ENCODE measurements at places on chromosomes 12 and 14.

DNA sequence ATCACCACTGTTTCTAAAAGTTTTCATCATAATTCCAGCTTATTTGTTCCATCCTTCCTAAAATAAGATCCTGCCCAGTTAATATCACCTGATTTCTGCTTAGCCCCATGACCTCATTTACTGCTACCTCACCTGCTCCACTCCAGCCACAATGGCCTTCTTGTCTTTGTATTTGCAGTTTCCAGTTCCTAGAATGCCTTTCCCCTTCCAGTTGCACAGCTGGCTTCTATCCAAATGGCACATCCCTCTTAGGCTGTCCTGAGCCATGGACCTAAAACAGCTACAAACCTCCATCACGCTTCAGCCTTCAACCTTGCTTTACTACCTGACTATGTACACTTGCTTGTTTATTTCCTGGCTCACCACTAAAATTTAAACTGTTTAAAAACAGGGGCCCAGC, 6.5 kb upstream of the LGMN start:
- DNase-seq = no peak

DNA sequence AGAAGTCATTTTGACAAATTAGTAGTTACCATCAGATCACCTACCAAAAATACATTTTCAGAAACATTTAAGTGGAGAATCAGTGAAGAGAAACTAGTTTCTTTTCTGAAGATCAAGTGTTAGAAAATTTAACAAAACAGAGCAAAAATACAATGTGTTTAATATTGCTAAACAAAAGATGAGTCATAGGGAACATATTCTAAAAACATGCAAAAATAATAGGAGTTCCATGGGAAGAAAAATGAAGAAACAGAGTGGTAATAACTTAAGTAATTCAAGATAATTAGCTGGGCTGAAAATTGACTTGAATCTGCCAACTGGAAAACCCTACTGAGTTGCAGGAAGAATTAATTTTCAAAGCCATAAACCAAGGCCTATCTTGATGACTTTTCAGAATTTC, 111.5 kb upstream of the KITLG start:
- no peak for DNase-seq

- peak; percentile 92 for DNase-seq
Observed at GRCh38 chr14:104972301-104973134, 5.7 kb downstream of the AHNAK2 start.

DNA sequence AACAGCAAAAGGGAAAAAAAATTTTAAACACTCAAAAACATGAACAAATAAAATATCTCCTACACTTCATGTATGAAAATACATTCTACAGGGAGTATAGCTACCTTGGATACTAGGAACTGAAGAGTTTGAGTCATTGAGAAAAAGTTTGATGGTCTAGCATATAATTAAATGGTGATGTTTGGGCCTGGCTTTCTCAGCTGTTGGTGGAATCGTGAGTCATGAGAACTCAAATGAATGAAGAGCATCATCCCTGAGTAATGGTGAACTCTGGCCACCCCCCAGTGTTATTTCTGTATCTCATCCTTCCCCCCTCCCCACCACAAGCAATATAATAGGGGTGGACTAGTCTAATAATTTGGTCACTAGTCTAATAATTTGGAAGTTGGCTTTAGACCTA, 6.7 kb upstream of the SLC6A15 start:
- no peak for DNase-seq

DNA sequence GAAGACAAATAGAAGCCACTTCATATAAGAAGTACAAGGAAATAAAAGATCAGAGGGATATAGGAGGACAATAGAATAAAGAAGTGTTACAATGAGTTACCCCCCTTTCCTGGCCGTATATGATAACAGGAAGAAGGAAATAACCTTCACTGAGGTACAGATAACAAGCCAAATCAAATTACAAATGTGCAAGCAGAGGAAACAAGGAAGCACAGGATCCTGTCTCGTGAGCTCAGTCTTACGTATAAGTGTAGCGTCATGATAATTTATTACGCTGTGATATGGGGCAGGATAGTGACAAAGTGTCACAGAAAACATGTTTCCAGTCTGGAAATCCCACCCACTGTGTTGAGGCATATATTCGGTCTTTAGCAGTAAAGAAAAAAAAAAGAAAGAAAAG, 26.5 kb downstream of the CRACR2A start:
- no peak for DNase-seq

- DNase-seq = peak; percentile 42
Observed at GRCh38 chr14:95679998-95680735, 6.1 kb upstream of the TCL1B start.

GRCh38 chr12:75488553-75488952, 8.0 kb downstream of the GLIPR1 start:
- DNase-seq = peak; percentile 44

- no peak for DNase-seq
Observed at GRCh38 chr14:68041876-68042354, 222.3 kb downstream of the RAD51B start.

- no peak for DNase-seq
Observed at GRCh38 chr12:117042862-117043261, 56.4 kb downstream of the TESC start.

GRCh38 chr12:47981496-47982260, 18.3 kb downstream of the TMEM106C start:
- DNase-seq = no peak

- DNase-seq = no peak
Observed at GRCh38 chr12:98701166-98701565, 56.1 kb downstream of the APAF1 start.

DNA sequence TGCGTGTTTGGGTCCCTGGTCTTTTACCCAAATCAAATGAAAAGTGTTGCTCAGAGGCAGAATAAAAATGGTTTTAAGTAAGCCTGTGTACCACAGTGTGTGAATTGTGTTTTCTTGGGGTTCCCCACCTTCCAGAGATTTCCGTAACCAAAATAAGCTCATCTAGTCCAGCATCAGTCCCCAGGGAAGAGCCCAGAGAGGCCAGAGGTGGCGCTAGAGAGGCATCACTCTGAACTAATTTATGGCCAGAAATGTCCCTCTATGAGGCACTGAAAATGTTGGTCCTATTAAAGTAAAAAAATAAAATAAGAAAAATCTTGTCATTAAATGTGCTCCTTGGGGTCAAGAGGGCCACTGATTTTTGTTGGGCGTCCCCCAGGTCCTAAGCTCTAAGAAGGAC, 24.9 kb upstream of the PRKAB1 start:
- no peak for DNase-seq

- DNase-seq = no peak
Observed at GRCh38 chr14:105062048-105062433, 3.2 kb downstream of the GPR132 start.

Measured in trophoblast cell (in vitro differentiated cells and primary cell).